NCI-H1092 treated with DMSO at 0.1 percent for 48 hours (cell line): ENCODE measurements at places on chromosomes 12 and 14.

DNA sequence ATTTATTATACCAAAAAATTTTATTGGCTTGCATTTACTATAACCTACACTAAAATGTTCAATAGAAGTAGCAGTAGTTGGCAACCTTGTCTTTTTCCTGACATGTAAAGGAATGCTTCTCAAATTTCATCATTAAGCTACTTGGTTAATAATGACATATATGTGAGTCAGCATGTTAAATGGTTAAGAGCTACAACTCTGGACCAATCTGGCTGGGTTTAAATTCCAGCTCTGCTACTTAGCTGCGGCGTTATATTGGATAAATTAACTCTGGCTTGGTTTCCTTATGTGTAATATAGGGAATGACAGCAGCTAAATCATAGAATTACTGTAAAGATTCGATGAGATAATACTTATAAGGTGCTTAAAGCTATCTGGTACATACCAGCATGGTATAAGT, 53.7 kb upstream of the OTOGL start:
- DNase-seq: no peak

DNA sequence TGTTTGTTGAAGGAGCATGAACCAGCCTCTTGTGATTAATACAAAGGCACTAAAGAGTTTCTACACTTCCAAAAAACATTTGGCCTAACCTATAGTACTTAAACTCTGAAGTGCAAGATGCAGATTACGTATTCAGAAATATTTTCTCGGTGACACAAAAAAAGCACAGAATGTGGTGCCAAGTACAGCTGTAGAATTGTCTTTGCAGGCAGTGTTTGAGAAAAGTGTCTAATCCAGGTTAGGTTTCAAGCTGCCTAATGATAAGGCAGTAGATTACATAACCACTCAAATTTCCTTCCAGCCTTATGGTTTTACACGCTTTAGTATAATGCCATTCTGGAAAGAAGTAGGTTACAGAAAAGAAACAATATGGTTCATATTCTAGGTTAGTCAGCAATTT, 205.2 kb downstream of the KLHL28 start:
- DNase-seq: no peak

- DNase-seq: peak; percentile 13
These were observed 6.9 kb downstream of the SMIM41 start for GRCh38 chr12:52086366-52086765.

- no peak for DNase-seq
These were observed 178.3 kb downstream of the PRKD1 start for GRCh38 chr14:29749327-29749726.

DNA sequence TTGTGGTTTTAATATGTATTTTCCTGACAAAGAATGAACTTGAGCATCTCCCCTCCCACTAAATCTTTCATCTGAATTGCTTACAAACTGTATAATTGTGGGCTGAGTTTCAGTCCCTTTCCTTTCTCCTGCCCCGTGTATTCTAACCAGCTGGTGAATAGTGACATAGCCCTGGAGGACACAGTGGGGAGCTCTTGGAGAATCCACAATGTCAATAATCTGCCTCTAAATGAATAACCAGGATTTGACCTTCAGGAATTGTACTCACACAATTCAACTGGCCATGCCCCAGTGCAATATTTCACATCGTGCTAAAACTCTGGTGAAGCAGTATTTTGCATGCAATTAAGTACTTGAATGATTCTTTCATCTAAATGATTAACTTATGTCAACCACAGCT, 177.2 kb downstream of the C12orf42 start:
- DNase-seq: peak; percentile 52

DNA sequence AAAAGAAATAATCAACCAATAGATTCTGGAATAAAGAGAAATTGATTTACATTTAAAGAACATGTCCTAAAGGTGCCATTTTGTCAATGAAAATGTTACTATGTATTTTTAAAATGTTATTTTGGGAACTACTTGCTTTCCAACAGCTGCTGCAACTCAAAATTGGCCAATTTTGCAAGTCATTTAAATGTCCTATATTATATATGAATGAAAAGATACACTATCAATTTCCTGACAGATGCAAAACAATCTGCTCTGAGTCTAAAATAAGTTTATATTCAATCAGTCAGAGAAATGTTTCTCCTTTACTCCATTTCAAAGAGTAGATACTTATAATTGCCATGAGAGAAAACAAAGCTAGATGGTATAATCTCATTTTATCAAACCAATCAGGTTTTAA, 247.2 kb downstream of the ACSS3 start:
- DNase-seq: no peak
